Stimulated activated CD4-positive, alpha-beta T cell treated with anti-CD3 and anti-CD28 coated beads, Interleukin-4, amount 100 ng/mL, for 24 hours (primary cell): ENCODE measurements at places on chromosomes 16 and 17.

- no peak for DNase-seq
These were observed 132.8 kb upstream of the DYNLRB2 start for GRCh38 chr16:80408014-80408413.

DNA sequence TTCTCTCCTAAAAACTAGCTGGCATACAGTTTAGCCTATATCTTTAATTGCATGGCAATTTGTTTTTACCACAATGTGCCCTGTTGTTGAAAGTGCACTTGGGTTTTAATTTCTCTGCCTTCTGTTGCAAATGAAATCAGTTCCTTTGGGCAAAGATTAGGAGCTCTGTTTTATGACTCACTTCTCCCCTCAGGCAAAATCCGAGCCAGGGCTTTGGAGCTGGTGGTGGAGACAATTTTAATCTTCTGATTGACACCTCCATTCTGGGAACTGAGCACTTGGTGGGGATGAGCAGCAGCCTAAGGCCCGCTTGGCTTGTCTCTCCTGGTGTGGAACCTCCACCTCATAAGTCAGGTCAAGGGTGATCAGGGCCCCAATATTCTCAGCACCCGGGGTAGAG lies 13.3 kb upstream of the MYH8 start:
- DNase-seq, result no peak

DNA sequence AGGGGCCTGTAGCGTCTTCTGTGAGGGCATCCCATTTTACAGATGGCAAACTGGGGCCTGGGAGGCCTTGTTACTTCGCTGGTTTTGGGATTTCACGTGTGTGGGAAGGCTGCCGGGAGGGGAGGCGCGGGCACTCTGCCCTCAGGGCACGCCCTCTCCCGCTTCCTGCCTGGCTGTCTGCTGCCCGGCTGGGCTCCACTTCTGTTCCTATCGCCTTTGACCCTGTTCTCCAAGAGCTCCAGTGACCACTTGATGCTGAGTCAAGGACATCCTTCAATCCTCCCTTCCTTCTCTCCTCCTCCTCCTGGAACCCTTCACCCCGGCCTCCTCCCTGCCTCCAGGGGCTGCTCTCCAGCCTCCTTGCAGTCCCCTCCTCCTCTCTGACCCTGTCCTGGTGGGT lies 16.0 kb downstream of the SPNS3 start:
- DNase-seq, result no peak

DNA sequence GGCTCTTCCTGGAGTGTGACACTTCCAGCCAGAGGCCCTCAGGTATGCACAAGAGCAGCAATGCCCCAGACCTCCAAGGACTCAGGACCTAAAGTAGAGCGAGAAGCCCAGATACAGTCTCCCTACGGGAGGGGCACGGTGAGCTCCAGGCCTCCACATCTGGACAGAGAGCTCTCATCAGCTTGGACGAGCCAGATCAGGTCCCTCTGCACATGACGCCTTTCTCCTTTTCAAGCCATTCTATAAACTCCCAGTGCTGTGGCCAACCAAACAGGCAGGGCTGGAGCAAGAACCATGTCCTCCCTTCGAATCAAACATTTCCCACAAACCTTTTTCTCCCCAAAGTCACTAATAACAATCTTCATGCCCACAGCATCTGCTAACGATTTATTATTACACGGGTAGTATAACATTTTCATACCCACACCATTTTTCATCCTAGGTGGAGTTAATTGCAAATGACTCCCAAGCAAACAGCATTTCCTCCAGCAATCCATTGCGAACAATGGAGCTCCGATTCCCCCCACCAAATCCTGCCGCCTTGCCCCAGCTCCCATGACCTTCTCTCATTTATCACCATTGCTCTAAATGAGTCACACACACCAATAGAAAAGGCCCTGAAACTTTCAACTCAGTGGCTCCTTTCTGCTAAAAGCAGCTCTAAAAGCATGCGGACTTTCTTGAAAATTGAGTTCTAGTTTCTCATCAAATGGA lies 24.2 kb upstream of the NLRP1 start:
- DNase-seq, result no peak

GRCh38 chr16:72590151-72590937 lies 418.4 kb upstream of the PMFBP1 start:
- DNase-seq, result no peak

GRCh38 chr17:2924211-2924610 lies 128.0 kb downstream of the RAP1GAP2 start:
- DNase-seq, result no peak

DNA sequence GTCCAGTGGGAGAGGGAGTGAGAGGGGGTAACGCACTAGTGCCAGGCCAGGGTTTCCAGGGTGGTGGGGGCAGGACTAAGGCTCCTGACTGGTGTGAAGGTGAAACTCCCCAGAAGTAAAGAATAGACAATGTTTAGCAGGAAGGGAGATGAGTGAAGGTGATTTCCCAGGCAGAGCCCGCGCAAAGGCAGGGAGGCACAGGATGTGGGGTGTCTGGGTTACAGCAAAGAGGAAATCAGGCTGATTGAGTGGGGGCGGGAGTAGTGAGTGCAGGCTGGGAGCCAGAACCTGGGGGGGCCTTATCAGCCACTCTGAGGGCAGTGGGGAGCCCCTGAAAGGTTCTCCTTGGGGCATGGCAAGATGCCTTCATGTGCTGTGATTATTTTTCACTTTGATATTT lies 167.5 kb downstream of the UTP18 start:
- peak; percentile 58 for DNase-seq

DNA sequence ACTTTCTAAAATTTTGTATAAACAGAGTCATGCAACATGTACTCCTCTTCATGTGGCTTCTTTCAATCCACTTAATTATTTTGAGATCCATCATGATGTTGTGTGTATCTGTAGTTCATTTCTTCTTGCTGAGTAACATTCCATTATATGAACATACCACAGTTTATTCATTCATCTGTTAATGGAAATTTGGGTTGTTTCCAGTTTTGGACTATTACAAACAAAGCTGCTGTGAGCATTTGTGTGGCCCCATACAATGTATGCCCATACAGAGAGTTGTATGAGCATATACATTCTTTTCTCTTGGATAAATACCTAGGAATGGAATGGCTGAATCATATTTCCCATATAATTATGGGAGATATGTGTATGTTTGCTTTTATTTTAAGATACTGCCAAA lies 85.6 kb downstream of the CLEC16A start:
- no peak for DNase-seq

DNA sequence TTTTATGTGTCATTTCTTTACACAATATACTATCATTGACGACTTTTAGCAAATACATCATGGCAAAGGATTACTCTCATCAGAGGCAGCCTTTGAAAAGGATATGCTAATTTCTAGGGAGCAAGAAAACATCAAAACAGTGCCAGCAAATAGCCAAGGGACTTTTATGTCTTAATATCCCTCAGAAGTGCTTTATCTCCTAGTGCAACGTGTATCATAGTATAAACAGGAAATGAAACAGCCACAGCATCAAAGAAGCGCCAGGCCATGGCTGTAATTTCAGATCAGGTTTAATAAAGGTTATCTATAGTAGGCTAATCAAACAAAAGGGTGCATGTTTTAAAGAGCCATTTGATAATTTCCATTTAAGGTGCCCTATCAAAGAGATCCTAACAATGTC lies 159.9 kb downstream of the AXIN2 start:
- no peak for DNase-seq
